Stimulated activated CD8-positive, alpha-beta memory T cell treated with anti-CD3 and anti-CD28 coated beads, Interleukin-7, amount 100 ng/mL, for 1 hour (primary cell): ENCODE measurements at places on chromosomes 12 and 14.

DNA sequence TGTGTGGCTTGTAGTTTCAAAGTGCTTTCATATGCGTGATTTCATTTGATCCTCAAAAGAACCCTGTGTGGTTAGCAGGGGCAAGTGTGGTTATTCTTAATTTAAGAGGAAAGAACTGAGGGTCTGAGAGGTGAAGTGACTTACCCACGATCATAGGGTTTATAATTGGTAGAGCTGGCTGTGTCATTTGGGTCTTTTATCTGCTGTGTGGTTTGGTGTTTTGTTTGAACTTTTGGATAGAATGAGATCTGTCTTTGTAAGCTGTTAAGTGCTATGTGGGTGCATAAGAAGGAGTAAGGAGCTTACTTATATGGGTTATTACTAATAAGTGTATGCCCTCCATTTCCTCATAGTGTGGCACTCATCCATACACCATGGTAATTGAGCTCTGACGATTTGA is 190.0 kb downstream of the CACNA1C start:
- DNase-seq: no peak

DNA sequence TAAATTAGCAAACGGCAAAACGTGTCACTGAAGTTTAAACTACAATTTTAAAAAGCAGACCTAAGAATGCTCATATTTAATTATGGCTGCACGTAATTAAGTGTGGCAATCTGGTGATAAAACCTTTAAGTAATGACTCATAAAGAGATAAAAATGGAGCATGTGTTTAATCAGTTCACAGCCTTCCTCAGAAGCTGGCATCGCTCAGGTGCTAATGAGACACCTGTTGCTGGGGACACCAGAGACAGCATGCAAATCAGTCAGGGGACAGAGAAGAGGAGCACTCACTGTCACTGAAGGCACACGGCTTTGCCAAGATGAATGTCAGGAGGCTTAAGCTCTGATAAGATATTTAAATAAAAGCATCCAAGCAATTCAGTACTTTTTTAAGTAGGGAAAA is 840.3 kb downstream of the GALC start:
- DNase-seq: no peak

- no peak for DNase-seq
Measured at GRCh38 chr12:68497702-68498101, 113.0 kb upstream of the RAP1B start.

GRCh38 chr14:22974530-22975313 is 7.6 kb downstream of the AJUBA start:
- no peak for DNase-seq

- DNase-seq: no peak
Measured at GRCh38 chr12:124651516-124652273, 84.3 kb upstream of the NCOR2 start.

GRCh38 chr12:80162177-80162576 is 62.8 kb downstream of the OTOGL start:
- no peak for DNase-seq

- no peak for DNase-seq
Measured at GRCh38 chr12:53042607-53043454, 7.0 kb upstream of the TNS2 start.
